ENCODE measurements at places on chromosomes 1 and 21. TPM values are rescaled to one million over a fixed set of nuclear protein-coding genes. Genes with fewer than 3 reads are reported as not detected.

GRCh38 chr1:246181241-246181640, 325.8 kb downstream of the SMYD3 start:
- no peak overlapping the region for H3K27ac ChIP-seq
- H3K36me3 ChIP-seq: no peaks in the 10 kb centered on the region
- no peak for DNase-seq
- H3K27me3 ChIP-seq: no peaks in the 10 kb centered on the region
- no peak overlapping the region for H3K4me3 ChIP-seq

GRCh38 chr21:45525910-45526306, 16.3 kb downstream of the SLC19A1 start:
- no peak overlapping the region for H3K27ac ChIP-seq
- H3K27me3 ChIP-seq: no peaks in the 10 kb centered on the region
- DNase-seq: no peak
- peaks cover 30% of the 10 kb centered on the region for H3K36me3 ChIP-seq

- no peak for DNase-seq
- no peaks in the 10 kb centered on the region for H3K36me3 ChIP-seq
- no peak overlapping the region for H3K27ac ChIP-seq
- peaks cover 20% of the 10 kb centered on the region for H3K27me3 ChIP-seq
- no peak overlapping the region for H3K4me3 ChIP-seq
- H3K4me1 ChIP-seq: peaks cover 24% of the 10 kb centered on the region
Measured at GRCh38 chr1:16174261-16174868, 18.5 kb upstream of the EPHA2 start.

DNA sequence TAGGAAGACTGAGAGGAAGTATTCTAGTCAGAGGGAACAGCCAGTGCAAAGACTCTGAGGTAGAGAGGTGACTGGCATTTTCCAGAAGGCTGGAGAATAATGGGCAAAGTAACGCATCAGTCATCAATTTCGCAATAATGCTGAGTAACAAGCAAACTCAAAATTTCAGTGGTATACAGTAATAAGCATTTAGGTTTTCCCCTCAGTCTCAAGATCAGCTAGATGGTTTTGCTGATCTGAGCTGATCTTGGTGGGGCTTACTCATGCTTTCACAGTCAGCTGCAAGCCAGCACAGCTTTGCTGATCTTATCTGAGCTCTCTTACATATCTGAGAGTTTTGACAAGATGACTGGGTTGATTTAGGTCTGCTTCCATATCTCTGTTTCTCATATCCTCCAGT, 108.7 kb downstream of the TSEN15 start:
- no peaks in the 10 kb centered on the region for H3K36me3 ChIP-seq
- H3K27me3 ChIP-seq: peaks cover 3% of the 10 kb centered on the region
- no peak overlapping the region for H3K27ac ChIP-seq
- no peak for DNase-seq
- H3K4me3 ChIP-seq: no peak overlapping the region

MCOLN3 gene
- total RNA-seq: 0.90 TPM

DNA sequence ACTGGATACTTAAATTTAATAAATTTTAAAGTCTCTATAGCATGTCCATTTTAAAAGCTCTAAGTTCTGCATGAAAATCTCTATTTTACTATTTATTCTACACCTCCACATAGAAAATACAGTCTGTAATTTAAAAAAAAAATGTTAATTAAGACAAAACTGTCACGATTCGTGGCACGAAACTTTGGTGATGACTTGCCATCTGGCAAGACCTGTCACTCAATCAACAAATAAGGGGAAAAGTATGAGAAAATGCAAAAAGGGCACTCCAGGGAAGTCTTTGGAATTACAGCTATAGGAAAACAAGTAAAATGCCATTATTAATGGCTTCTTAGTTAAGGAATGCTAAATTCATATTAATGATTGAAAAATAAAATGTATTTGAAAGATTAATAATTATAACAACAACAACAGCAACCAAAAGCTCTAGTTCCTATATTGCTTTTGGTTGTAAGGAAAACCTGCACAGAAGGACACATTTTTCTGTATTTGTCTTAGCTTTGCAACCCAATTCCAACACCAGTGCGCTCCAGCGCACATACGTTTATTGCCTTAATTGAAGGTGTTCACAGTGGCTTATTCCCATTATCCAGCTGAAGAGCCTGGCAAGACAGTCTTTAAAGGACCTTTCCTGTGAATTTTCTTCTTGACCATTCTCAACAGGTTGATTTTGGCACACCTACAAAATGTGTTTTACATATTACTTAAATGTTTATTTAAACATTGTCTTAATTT, 107.8 kb downstream of the PLPPR5 start:
- H3K27me3 ChIP-seq: no peaks in the 10 kb centered on the region
- no peak for DNase-seq
- no peaks in the 10 kb centered on the region for H3K36me3 ChIP-seq
- H3K4me3 ChIP-seq: no peak overlapping the region

DNA sequence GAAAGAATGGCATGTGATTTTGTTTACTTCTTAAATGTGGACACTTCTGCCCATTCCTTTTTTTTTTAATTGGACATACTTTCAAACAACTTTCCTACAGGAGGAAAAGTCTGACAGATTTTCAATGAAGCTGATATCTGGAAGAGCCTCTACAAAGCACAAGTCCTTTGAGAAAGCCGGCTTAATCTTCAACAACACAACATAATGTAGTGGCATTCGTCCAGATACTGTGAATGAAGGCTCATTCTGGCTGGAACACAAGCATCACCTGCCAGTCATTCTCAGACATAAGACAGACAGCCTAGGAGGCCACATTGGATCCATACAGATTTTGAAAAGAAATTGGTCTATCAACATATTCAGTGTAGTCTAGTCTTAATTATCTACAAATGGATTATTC, 4.9 kb downstream of the OTUD7B start:
- peaks cover 9% of the 10 kb centered on the region for H3K36me3 ChIP-seq
- peaks cover 1% of the 10 kb centered on the region for H3K27me3 ChIP-seq
- no peak overlapping the region for H3K4me3 ChIP-seq
- no peak overlapping the region for H3K27ac ChIP-seq

- H3K27me3 ChIP-seq: peaks cover 9% of the 10 kb centered on the region
- H3K36me3 ChIP-seq: peaks cover 6% of the 10 kb centered on the region
- no peak overlapping the region for H3K27ac ChIP-seq
- H3K4me3 ChIP-seq: no peak overlapping the region
Measured at GRCh38 chr1:180269645-180270529, 39.8 kb downstream of the LHX4 start.

GRCh38 chr1:160104486-160104885, 6.1 kb upstream of the IGSF8 start:
- no peak for DNase-seq
- H3K27ac ChIP-seq: peak overlapping the region; percentile 83
- H3K27me3 ChIP-seq: peaks cover 11% of the 10 kb centered on the region
- H3K36me3 ChIP-seq: no peaks in the 10 kb centered on the region

DNA sequence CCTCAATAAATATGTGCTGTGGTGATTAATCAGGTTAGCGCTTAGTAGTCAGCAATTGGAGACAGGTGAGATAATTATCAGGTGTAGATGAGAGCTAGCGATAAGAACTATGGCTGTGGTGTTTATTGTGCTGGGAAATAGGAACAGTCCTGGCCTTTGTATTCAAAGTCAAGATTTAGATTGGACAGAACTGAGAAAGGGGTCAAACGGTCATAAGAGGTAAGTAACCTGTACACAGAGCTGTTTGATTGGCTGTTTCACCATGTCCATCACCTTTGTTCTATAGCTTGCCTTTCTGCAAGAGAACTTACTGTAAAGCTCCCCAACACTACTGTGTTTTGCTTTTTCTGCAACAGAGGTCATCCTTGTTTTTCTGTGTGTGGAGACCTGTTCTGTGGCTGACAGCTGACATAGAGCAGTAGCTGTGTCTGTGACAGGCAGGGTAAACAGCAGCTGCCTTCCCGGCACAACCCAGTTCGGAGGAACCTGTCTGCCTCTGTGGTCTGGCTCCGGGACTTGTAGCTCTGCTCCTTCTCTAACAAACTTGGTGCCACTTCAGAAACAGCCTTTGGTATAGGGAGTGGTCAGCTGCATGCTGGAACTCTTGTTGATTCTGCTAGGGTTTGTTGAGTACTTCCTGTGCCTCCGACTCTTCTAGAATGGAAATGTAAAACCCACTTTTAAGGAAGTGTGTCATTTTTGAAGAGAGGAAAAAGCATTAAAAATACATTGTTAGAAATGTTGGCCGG, 21.1 kb upstream of the CDC42 start:
- no peaks in the 10 kb centered on the region for H3K4me1 ChIP-seq
- H3K36me3 ChIP-seq: no peaks in the 10 kb centered on the region
- H3K27ac ChIP-seq: no peak overlapping the region
- no peak for DNase-seq
- no peak overlapping the region for H3K4me3 ChIP-seq

AQP10 gene
- not detected for total RNA-seq

- H3K27me3 ChIP-seq: no peaks in the 10 kb centered on the region
- H3K36me3 ChIP-seq: no peaks in the 10 kb centered on the region
- H3K4me3 ChIP-seq: no peak overlapping the region
- no peak overlapping the region for H3K27ac ChIP-seq
Measured at GRCh38 chr1:79845936-79846335, 839.4 kb upstream of the ADGRL4 start.

DNA sequence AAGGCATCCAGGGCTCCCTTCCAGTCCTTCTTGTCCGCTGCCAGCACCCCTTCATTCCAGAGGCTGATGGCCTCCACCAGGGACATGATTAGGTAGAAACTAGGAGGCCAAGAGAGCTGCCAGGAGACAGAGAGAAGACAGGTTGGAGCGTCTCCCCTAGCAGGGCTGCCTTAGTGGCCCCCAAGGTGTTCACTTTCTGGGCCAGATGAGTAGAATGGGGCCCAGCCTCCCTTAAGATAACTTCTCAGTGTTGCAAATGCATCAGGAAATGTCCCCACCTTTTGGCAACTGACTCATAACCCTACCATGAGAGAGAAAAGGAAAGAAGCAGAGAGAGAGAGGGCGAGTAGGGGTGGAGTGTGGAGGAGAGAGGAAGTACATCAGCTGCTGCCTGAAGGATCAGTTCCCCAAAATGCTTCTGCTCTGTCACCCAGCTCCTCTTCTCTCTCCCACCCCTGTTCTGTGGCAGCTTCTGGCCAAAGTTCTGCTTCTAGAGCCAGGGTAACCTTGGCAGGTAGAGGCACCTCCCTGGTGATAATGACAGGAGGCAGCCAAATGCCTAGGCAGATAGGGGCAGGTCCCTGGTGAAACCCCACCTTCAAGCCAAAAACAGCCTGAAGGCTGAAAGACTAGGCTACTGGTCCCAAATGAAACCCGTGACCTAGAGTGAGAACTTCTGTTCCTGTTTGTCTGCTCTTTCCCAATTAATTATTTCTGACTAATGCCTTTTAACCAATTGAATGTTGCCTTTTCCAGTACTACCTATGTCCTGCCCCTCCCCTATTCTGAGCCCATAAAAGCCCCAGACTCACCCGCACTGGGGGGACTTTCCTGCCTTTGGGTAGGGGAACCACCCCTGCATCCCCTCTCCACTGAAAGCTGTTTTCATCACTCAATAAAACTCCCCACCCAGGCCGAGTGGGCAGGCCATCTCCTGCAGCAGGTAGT, at the start of gene NCF2:
Gene NCF2 (minus strand): TSS at position 216 of the 948 bp plus-strand sequence. CDS start 130 bp downstream, at position 86.
- no peak for DNase-seq
- peaks cover 3% of the 10 kb centered on the region for H3K36me3 ChIP-seq
- peaks cover 12% of the 10 kb centered on the region for H3K4me1 ChIP-seq
- H3K27me3 ChIP-seq: peaks cover 3% of the 10 kb centered on the region
- H3K27ac ChIP-seq: no peak within 1 kb of the TSS

GRCh38 chr1:36100376-36100775, 11.7 kb downstream of the ADPRS start:
- no peak overlapping the region for H3K4me3 ChIP-seq
- no peaks in the 10 kb centered on the region for H3K36me3 ChIP-seq
- H3K27ac ChIP-seq: no peak overlapping the region
- no peak for DNase-seq

GRCh38 chr1:119275145-119276134, 93.1 kb upstream of the HAO2 start:
- H3K4me3 ChIP-seq: no peak overlapping the region
- H3K36me3 ChIP-seq: no peaks in the 10 kb centered on the region
- no peak overlapping the region for H3K27ac ChIP-seq
- H3K27me3 ChIP-seq: no peaks in the 10 kb centered on the region
- H3K4me1 ChIP-seq: peaks cover 17% of the 10 kb centered on the region
- peak; percentile 55 for DNase-seq

GRCh38 chr1:239250353-239251035, 135.9 kb upstream of the CHRM3 start:
- no peak overlapping the region for H3K27ac ChIP-seq
- no peaks in the 10 kb centered on the region for H3K4me1 ChIP-seq
- H3K27me3 ChIP-seq: no peaks in the 10 kb centered on the region
- DNase-seq: no peak
- H3K36me3 ChIP-seq: no peaks in the 10 kb centered on the region

GRCh38 chr1:23627069-23627735, 64.4 kb upstream of the RPL11 start:
- no peaks in the 10 kb centered on the region for H3K36me3 ChIP-seq
- H3K27ac ChIP-seq: no peak overlapping the region
- peaks cover 6% of the 10 kb centered on the region for H3K4me1 ChIP-seq
- no peak overlapping the region for H3K4me3 ChIP-seq
- peaks cover 8% of the 10 kb centered on the region for H3K27me3 ChIP-seq

RAB25 gene
- 1.6 TPM for total RNA-seq

DNA sequence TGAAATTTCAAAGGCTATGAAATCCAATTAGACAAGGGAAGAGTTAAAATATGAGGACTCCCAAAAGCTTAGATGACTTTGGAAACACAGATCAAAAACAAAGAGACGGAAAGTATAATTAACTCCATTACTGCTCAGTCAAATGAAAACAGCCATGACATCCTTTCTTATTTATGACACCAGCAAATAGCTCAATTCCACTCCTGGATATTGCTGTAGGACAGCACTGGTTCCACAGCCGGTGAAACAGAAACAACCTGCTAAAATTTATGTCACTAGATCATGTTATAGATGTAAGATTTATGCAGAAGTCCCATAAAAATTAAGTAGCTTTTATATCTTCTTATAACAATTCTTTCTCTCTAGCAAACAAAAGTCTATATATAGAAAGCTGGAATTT, 65.6 kb upstream of the RRP15 start:
- H3K27ac ChIP-seq: no peak overlapping the region
- DNase-seq: no peak
- no peak overlapping the region for H3K4me3 ChIP-seq
- H3K36me3 ChIP-seq: no peaks in the 10 kb centered on the region

DNA sequence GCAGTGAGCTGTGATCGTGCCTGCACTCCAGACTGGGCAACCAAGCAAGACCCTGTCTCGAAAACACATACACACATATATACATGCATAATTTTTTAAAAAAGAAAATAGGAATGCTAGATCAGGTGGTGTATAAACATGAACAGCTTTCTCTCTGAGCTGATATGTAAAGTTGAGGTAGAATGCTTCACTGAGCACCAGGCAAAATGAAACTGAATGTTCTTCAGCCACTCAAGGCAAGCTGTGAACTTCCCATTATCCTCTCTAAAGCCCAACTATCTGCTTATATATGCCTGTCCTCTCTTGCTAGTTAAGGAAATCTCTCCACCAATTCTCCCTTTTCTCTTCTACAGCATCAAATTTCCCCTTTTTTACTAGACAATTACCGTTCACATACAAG, 93.0 kb downstream of the NUF2 start:
- peaks cover 1% of the 10 kb centered on the region for H3K27me3 ChIP-seq
- H3K36me3 ChIP-seq: no peaks in the 10 kb centered on the region
- H3K4me1 ChIP-seq: peaks cover 19% of the 10 kb centered on the region

ANGPTL3 gene
- total RNA-seq: not detected
